HCEC 1CT (cell line): ENCODE measurements at places on chromosomes 11 and 22.
A peak's percentile ranks its signal among the peaks of the same experiment; 100 is the strongest.

DNA sequence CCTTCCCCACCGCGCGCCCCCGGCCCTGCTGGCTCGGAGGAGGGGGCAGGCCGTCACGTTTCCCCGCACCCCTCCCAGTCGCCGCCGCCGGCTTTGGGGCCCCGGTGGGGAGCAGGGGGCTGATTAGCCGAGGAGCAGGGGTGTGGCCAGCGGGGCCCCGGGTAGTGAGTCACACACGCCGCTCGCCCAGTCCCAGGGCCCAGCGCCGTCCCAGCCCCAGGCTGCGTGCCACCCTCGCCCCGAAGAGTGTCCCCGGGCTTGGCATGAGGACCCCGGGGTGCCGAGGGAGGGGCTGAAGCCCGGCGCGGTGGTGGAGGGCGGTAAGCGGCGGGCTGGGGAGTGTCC is 34.4 kb downstream of the PRDM11 start:
- DNase-seq, result no peak

DNA sequence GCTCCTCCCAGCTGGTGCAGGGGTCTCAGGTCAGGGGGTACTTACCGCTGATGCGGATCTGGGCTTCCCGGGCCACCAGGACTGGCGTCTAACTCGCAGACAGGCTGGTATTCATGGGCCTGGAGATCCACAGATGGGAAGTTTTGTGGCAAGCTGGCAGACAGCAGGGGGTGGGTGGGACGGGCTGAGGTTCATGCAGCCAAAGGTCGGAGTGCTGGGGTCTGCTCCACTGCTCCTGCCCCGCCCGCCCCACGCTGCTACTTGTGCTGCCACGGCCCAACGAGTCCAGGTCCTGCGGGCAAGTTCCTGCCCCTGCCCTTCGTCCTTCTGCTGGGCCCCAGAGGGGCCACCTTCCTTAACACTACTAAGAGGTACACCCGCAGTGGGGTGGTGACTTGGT is 3.1 kb downstream of the ACY3 start:
- no peak for DNase-seq

- peak; percentile 3 for DNase-seq
Measured at GRCh38 chr11:46239801-46240061, 37.7 kb upstream of the CREB3L1 start.

DNA sequence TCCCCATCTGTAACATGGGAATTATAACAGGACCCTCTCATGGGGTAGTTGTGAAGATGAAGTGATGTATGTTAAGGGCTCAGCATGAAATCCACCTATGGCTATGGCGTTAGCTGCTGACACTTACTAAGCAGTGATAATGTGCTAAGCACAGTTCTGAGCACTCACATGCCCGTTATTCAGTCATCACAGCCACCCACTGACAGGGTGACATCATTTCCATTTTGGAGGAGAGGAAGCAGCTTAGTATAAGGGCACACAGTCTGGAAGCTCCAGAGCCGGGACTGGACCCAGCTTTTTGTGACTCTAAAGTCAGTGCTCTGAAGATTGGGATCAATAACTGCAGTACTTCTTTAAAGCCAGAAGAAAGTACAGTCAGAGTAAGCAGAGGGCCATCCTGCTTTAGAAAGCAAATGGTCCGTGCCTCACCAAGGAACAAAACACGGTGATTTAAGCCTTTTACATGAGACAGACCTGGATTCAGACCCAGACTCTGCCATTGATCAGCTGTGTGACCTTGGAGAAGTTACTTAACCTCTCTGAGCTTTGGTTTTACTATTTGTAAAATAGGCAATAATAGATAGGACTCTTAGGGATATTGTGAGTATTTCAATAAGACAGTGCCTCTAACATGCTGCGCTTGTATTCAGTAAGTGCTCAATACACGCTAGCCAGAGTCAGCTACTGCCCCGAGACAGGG is 61.5 kb downstream of the SGSM1 start:
- DNase-seq, result no peak

GRCh38 chr22:45448431-45448830 is 34.9 kb downstream of the RIBC2 start:
- no peak for DNase-seq

DNA sequence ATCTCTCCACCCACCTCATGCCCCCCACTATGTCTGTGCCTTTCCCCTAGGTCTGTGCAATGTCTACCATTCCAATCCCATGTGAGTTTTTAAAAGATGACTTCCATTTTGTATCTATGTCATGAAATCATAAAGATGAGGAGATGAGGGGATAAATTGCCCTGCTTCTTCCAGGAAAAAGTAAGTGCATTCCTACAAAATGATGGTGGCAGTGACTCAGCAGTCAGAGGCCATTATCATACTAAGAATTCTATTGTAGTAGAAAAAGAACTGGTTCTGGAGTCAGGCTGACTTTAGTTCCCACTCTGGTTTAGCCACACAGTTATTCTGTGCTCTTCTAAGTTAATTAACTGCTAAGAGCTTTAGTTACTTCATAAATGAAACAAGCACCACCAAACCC is 89.6 kb upstream of the API5 start:
- DNase-seq, result no peak

- DNase-seq, result no peak
Measured at GRCh38 chr11:62030071-62030684, 62.7 kb upstream of the FTH1 start.

DNA sequence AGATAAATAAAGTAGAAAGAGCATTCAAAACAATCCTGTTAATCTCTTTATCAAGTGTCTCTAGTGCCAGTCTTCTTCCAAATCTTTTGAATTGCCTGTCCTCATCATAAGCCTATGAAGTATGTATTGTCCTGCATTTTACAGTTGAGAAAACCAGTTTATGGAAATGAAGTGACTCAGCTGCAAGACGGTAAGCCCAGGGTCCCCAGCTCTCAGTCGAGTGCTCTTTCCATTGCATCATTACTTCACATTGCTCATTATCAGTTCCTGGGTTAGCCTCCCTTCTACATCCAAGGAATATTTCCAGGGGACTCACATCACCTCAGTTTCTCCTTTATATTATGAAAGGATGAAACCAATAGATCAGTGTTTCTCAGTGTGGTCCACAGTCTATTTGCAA is 9.1 kb upstream of the P4HA3 start:
- peak; percentile 25 for DNase-seq

DNA sequence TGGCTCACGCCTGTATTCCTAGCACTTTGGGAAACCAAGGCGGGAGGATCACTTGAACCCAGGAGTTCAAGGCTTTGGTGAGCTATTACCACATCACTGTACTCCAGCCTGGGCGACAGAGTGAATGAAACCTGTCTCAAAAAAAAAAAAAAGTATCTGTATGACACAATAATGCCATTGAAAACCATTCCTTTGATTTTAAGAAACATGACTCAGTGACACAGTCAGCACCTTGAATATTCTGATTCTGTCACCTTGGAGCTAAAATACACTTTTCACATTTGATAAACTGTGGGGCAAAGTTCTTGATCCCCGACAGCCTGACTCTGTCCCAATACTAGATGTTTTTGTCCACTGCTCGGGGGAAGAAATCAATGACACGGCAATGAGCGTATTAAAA is 16.7 kb upstream of the ELFN2 start:
- no peak for DNase-seq
